ENCODE measurements at places on chromosomes 1 and 21.
A peak's percentile ranks its signal among the peaks of the same experiment; 100 is the strongest.

DNA sequence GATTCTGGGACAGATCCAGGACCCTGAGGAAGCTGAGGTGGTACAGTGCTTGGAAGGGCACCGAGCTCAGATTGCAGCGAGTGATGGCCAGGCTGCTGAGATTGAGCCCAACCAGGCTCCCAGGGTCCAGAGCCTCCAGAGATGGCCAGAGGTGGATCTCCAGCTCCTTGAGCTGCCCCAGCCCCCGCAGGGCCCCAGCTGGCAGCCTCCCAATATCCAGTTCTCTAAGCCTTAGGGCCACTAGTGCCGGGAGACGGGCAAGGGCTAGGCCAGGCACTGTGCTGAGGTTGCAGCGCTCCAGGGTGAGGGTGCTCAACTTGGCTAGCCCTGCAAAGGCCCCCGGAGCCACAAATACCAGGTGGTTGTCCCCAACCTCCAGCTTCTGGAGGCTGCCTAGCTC lies 3.4 kb downstream of the LINGO4 start:
- no peak for DNase-seq

DNA sequence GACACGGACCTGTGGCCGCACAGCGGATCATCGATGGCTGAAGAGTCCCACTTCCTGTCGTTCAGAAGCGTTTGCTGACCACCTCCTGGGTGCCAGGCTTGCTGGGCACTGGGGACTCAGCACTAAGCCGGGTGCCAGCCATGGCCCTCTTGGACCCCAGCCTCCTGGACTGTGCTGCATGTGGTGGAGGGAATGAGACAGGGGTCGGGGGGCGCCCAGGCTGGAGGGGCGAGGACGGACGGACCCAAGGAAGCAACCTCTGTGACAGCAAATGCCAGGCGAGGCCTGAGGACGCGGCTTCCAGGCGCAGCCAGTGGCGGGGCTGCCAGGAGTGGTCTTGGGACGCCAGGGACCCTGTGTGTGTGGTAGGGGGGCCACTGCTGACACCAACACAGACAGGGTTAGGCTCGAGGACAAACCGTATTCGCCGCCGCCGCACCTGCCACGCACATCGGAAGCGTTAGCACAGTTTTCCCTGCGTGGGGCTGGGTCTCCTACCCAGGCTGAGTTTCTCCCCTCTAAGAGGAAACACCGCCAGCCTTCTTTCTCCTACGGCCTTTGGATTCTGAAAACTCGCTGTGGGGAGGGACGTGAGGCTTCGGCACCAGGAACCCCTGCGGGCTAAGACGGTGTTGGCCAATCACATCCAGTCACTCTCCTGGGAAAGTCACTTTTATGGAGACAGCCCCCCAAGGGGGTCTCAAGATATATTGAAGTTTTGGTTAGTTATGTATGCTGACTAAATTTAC lies 3.1 kb upstream of the MXRA8 start:
- DNase-seq = no peak

DNA sequence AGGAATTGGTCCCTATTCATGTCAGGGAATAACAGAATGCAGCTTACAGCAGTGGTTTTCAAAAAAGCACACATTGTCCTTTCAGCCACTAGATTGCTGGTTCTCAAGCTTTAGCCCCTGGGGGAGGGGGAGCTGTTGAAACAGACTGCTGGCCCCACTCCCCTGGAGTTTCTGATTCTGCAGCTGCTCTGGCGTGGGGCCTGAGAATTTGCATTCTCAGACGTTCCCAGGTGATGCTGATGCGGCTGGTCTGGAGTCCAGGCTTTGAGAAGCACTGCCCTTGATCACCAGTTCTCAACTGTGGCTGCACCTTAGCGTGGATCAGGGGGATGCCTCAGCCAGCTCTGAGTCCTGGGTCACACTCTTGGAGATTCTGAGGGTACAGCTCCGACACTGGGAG lies 62.7 kb upstream of the LAPTM5 start:
- no peak for DNase-seq

DNA sequence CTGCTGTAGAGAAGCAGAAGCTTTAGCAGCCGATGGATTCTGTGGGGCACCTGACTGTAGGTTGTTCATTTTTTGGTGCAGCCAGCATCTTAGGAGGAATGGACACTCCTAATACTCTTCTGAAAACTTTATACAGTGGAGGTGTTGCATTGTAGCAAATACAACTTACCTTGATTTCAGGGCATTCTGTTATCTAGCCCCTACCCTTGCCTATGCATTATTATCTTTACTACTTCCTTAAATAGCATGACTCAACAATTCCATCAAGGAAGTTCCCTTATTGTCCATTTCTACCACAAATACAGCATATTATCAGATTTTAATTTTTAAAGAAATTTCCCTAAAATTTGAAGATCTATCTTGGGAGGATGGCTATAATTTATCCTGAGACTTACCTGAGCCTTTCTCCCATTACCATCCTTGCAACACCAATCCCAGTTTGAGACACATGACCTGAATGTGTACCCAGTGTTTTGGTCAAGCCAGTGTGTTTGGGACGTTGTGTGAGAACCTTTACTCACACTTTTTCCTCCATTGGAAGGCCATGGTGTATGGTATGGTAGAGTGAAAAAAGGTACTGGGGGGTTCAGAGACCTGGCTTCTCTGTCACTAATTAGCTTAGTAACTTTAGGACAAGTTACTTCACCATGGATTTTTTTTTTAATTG lies 9.2 kb downstream of the POU2F1 start:
- no peak for DNase-seq

- DNase-seq = no peak
Observed at GRCh38 chr1:87592156-87592555, 263.5 kb downstream of the LMO4 start.

- no peak for DNase-seq
Observed at GRCh38 chr1:20663365-20663764, 2.2 kb upstream of the DDOST start.

GRCh38 chr1:169287280-169287679 lies 80.3 kb downstream of the NME7 start:
- DNase-seq = no peak

GRCh38 chr1:171141688-171142415 lies 43.2 kb upstream of the FMO2 start:
- peak; percentile 36 for DNase-seq

DNA sequence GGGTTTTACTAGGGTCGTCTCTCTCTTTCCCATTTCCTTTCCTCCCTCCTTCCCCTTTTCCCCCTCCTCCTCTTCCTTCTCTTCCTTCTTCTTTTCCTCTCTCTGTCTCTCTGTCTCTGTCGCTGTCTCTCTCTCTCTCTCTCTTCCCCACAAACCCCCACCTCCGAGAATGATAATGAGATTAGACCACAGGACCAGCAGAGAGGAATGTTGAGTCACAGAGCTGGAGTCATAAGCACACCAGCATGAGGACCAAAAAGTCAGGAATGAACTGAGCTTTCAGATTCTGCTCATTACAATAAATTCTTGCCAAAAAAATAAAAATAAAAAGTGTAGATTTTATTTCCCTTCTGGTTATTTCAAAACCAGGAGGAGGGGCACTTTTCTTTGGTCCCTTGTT lies 377.4 kb downstream of the LTN1 start:
- DNase-seq = no peak

- peak; percentile 18 for DNase-seq
Observed at GRCh38 chr1:10625554-10625953, 150.8 kb downstream of the PEX14 start.

DNA sequence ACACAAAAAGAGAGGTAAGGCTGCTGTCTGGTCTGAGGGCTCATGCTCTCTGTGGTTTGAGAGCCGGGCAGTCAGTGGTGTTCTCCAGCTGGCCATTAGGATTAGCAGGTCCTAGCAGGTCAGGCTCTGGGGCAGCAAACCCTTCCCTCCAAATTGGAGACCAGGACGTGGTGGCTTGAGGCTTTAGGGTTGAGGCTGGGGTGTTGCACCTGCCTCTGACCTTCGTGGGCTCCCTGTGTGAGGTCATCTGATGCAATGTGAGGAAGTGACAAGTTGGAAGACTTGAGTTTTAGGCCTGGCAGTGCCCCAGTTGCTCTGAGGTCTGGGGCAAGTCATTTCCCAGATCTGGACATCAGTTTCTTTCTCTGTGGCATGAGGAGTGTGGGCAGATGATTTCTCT lies 24.4 kb downstream of the SZRD1 start:
- no peak for DNase-seq

DNA sequence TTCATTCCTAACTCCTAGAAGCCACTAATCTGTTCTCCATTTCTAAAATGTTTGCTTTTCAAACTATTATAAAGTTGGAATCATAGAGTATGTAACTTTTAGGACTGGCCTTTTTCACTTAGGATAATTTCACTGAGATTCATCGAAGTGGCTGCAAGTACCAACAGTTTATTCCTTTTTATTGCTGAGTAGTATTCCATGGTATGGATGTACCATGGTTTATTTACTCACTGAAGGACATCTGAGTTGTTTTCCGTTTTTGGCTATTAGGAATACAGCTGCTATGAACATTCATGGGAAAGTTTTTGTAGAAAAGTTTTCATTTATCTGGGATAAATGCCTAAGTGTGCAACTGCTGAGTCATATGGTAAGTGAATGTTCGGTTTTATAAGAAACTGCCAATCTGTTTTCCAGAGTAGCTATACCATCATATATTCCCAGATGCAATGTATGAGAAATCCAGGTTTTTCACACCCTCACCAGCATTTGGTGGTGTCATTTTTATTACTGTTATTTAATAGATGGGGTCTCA lies 66.3 kb downstream of the SLC27A3 start:
- DNase-seq = no peak

DNA sequence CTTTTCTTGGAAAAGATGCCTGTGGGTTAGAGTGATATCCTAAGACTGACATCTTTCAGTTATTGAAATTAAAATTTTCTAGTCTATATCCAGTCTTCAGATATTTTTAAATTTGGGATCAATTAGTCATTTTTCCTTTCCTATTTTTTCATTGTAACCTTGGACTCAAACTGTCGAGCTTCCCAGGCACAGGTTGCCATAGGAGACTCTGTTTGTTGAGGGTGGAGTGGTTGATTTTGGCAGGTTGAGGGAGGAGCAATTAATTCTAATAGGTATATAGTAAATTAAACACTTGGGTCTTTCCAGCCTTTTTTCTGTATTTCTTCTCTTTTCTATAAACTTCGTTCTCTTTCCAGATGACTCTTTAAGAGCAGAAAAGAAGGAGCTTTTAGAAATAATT lies 326.8 kb downstream of the ASTN1 start:
- no peak for DNase-seq

- peak; percentile 39 for DNase-seq
Observed at GRCh38 chr1:12715896-12716437, at the start of gene AADACL3. Gene AADACL3, plus strand, starts transcription at chr1:12716110. Its CDS starts 67 bp downstream, at chr1:12716177.

GRCh38 chr1:2258996-2259395 lies 30.9 kb downstream of the SKI start:
- DNase-seq = no peak

- no peak for DNase-seq
Observed at GRCh38 chr1:85569122-85569521, 11.4 kb upstream of the CCN1 start.

GRCh38 chr1:160354388-160354985 lies 11.3 kb downstream of the NCSTN start:
- DNase-seq = no peak

DNA sequence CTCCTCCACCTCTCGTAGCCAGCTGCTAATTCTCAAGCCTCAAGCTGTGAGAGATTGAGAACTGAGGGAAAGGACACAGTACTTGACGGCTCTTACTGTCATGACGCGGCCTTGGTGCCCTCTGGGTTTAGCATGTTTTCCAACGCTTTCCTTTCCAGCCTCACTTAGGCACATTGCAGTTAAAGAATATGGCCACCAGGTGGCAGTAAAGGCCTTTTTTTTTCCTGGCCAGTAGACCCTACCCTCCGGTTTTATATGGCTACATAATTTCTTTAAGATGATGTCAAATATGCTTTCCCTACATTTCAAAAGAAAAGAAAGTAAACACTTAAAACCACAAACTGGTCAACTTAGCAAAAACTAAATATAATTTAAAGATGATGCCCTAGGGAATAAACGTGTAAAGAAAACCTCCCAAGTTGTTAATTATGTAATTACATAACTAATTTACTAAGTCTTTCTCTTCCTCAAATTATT lies 56.8 kb upstream of the PRDX6 start:
- DNase-seq = peak; percentile 77

DNA sequence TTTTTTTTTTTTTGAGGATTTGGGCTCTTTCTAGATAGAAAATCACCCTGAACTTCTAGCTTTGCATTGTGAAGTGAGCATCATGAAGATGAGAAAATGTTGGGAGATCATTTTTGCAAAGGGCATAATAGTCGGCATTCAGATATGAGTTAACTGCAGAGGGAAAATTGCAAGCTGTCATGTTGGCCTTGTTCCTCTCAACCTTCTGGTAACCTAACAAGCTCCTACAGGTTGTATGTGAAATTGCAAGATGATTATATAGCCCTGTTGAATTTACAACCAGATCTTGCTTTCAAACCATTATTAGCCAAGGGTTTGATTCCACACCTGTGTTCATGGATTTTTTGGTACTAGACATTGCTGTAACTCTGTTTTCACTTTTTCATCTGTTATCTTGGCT lies 2.2 kb downstream of the ELOA start:
- DNase-seq = no peak

DNA sequence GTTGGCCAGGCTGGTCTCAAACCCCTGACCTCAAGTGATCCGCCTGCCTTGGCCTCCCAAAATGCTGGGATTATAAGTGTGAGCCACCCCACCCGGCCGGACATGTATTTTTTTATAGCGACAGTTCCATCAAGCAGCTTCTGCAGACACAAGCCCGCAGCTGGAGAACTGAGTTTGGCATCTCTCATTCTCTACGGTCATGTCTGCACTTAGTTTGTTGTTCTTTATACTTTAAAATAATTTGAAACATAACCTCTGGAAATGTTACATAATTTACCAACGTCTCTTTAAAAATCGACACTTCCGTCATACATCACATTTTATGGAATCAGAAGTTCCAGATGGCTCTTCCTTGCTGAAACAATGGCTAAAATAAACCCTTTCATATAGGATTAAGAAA lies 183.6 kb downstream of the DYRK1A start:
- no peak for DNase-seq

GRCh38 chr21:45262041-45262581 lies 25.6 kb downstream of the POFUT2 start:
- peak; percentile 19 for DNase-seq

- no peak for DNase-seq
Observed at GRCh38 chr1:56153276-56153675, 426.1 kb downstream of the PLPP3 start.

GRCh38 chr1:232084584-232085223 lies 458.1 kb downstream of the DISC1 start:
- DNase-seq = peak; percentile 82

DNA sequence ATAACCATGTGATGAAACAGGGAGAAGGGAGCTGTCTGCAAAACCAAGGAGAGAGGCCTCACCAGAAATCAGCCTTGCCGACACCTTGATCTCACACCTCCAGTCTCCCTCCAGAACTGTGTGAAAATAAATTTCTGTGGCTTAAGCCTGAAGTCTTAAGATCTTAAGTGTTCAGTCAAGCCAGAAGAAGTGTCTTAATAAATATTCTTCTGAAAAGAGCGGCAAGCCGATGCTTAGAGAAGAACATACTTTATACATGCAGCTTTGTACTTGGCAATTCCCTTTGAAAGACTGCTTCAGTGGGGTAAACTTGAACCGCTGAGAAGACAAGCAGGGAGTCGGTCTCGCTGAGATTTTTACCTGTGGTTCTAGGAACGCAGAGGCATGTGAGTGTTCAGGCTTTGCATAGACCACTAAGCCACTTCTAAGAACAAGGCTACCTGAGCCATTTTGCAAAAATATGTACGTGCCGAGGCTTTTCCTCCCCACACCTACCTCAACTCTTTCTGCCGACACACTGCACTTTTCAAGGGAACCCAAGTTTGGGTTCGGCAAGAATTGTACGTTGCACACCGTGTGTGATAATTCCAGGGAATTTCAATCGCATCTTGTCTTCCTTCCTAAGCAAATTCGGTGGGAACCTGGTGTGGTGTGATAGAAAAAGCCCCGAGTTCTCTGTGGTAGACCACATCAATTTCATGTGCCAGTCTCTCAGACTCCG lies 3.4 kb downstream of the RUNX1 start:
- DNase-seq = no peak
